ENCODE measurements at places on chromosomes 1 and 21. TPM values are rescaled to one million over a fixed set of nuclear protein-coding genes. Genes with fewer than 3 reads are reported as not detected.

- peaks cover 22% of the 10 kb centered on the region for H3K27me3 ChIP-seq
- DNase-seq = no peak
- H3K27ac ChIP-seq = no peak overlapping the region
Observed at GRCh38 chr1:110125810-110126209, 13.6 kb downstream of the UBL4B start.

- DNase-seq = no peak
- H3K4me1 ChIP-seq = no peaks in the 10 kb centered on the region
- H3K4me3 ChIP-seq = no peak overlapping the region
Observed at GRCh38 chr1:186326009-186326408, 49.0 kb downstream of the TPR start.

- H3K4me3 ChIP-seq = no peak overlapping the region
- no peaks in the 10 kb centered on the region for H3K36me3 ChIP-seq
- H3K27ac ChIP-seq = no peak overlapping the region
- H3K27me3 ChIP-seq = no peaks in the 10 kb centered on the region
Observed at GRCh38 chr1:205270764-205271163, 43.0 kb downstream of the TMCC2 start.

GOLT1A gene
- total RNA-seq = not detected

DNA sequence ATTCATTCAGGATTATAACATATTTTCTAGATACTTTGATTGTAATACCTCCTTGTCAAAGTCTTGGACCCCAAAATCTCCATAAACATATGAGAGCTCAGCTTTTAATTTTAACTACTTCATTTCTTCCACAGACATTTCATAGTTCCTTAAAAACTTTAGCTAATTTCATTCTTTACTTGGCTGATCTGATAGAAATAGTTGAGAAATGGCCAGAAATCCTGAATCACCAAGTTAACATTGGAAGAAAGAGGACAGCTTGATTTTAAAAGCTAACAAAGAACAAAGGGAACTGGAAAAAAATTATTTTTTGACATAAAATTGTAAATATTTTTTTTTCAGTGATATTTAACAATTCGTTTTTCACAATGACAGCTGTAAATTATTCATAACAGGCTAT lies 216.5 kb downstream of the NTNG1 start:
- peaks cover 6% of the 10 kb centered on the region for H3K4me1 ChIP-seq
- peaks cover 3% of the 10 kb centered on the region for H3K36me3 ChIP-seq
- H3K27ac ChIP-seq = no peak overlapping the region
- no peak for DNase-seq
- H3K4me3 ChIP-seq = no peak overlapping the region
- no peaks in the 10 kb centered on the region for H3K27me3 ChIP-seq

VWA1 gene
- total RNA-seq = 146 TPM

DNA sequence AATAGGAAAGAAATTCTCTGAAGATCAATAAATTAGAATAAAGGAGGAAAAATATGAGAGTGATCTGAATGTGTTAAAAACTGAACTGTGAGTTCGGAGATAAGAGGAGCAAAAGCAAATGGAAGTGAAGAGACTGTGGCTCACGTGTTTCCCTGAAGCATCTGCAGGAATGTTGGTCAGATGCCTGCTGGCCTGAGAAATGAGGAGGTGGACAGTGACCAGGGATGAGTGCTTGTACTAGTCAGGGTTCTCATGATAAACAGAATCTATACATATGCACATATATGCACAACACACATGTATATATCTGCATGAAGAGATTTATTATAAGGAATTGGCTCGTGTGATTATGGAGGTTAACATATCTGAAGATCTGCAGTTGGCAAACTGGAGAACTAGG lies 103.4 kb upstream of the TIAM1 start:
- H3K36me3 ChIP-seq = no peaks in the 10 kb centered on the region
- no peak for DNase-seq
- H3K27me3 ChIP-seq = no peaks in the 10 kb centered on the region

DNA sequence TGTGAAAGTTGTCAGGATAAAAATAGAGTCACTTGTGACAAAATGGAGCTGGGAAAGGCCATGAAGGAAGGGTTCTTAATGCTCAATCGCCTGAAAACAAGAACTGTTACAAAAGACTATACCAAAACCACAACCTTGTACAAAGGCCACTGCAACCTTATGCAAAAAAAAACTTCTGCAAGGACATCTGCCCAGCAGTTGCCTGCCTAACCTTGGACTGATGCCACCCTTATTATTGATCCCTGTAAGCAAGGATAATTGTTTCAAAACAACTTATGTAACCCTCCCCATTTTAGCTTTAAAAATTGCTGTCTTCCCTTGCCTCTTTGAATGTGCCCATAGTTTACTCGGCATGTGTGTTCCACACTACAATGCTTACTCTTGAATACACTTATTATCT lies 5.7 kb downstream of the ALG14 start:
- no peaks in the 10 kb centered on the region for H3K4me1 ChIP-seq
- no peak overlapping the region for H3K4me3 ChIP-seq
- no peak for DNase-seq

- no peak overlapping the region for H3K4me3 ChIP-seq
- no peaks in the 10 kb centered on the region for H3K36me3 ChIP-seq
- no peak for DNase-seq
- H3K27ac ChIP-seq = no peak overlapping the region
- H3K27me3 ChIP-seq = no peaks in the 10 kb centered on the region
- H3K4me1 ChIP-seq = no peaks in the 10 kb centered on the region
Observed at GRCh38 chr1:86231076-86231475, 74.5 kb upstream of the COL24A1 start.

HENMT1 gene
- total RNA-seq = 2.4 TPM

DNA sequence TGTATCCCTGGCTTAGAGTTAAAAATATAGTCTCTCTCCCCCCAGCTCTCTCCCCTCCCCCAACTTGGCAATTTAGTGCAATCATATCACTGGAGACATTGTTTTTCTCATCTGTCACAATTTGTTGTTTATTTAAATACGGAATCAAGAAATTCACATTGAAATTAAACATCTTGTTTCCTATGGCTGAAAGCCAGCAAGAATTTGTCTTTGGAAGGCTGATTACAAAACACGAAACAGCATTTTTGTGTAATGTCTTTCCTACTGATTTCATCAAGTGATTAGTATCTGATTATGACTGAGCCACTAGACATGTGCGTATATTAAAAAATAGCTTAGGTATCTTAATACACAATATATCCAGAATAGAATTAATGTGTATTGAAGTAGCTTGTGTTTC lies 119.7 kb downstream of the LYPLAL1 start:
- no peak overlapping the region for H3K27ac ChIP-seq
- no peak overlapping the region for H3K4me3 ChIP-seq
- no peaks in the 10 kb centered on the region for H3K36me3 ChIP-seq
- no peaks in the 10 kb centered on the region for H3K4me1 ChIP-seq

DNA sequence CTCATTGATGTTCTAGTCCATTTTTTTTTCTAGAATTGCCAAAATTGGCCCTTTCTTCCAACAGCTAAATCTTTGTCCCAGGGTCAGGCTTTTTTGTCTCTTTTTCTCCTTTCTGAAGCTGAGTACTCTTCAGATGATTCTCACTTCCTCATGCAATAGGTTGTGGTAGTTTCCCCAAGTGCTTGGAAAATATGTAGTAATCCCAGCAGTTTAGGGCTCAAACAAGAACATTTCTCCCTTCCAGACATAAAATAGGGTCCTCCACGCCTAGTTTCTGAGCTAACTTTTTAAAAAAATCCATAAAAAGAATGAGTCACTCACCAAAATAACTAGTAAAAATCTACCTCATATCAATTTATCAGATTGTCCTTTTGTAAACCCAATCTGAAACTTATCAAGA lies 10.0 kb upstream of the MCOLN3 start:
- no peaks in the 10 kb centered on the region for H3K36me3 ChIP-seq
- no peak for DNase-seq
- H3K27me3 ChIP-seq = no peaks in the 10 kb centered on the region
- H3K4me3 ChIP-seq = no peak overlapping the region

GRCh38 chr1:99269321-99269720 lies 5.0 kb downstream of the PLPPR4 start:
- peaks cover 7% of the 10 kb centered on the region for H3K4me1 ChIP-seq
- H3K27me3 ChIP-seq = no peaks in the 10 kb centered on the region
- H3K36me3 ChIP-seq = no peaks in the 10 kb centered on the region
- DNase-seq = no peak
- no peak overlapping the region for H3K4me3 ChIP-seq

GRCh38 chr1:186904361-186904760 lies 75.6 kb downstream of the PLA2G4A start:
- peaks cover 23% of the 10 kb centered on the region for H3K4me1 ChIP-seq
- no peak overlapping the region for H3K27ac ChIP-seq
- DNase-seq = no peak
- H3K4me3 ChIP-seq = no peak overlapping the region
- H3K36me3 ChIP-seq = no peaks in the 10 kb centered on the region
- H3K27me3 ChIP-seq = no peaks in the 10 kb centered on the region

DNA sequence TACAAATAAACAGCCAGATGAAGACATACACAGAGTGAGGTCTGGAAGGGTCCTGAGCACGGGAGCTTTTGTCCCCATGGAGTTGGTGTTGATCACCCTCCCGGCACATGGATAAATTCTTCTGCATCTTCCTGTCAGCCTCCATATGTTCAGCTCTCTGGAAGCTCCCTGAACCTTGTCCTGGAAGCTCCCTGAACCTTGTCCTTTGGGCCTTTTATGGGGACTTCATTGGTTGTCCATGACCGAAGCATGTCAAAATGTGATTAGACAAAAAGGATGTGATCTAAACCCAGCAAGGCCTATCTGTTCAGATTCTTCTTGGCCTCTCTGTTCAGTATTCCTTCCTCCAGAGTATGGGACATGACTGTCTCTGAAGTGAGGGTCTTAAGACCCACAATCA lies 25.4 kb upstream of the RNF11 start:
- no peaks in the 10 kb centered on the region for H3K4me1 ChIP-seq
- no peak overlapping the region for H3K4me3 ChIP-seq
- H3K27me3 ChIP-seq = no peaks in the 10 kb centered on the region
- no peak for DNase-seq
- no peak overlapping the region for H3K27ac ChIP-seq

DNA sequence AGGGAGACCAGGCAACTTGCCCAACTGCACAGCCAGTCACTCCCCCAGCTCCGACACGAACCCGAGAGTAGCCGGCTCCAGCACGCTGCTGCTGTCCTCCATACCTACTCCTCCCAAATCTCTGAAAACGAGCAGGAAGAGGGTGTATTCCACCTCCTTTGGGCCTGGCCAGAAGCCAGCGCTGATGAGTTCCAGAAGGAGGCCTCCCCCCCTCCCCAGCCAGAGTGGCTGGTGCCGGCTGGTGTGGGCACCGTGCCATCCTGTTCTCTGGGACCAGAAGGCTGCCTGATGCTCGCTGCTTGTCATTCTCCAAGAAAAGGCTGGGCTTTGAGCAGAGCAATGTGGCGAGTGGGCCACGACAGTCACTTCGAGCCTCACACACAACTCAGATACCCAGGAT lies 22.2 kb downstream of the KCNN3 start:
- no peak overlapping the region for H3K4me3 ChIP-seq
- H3K27ac ChIP-seq = no peak overlapping the region
- H3K4me1 ChIP-seq = no peaks in the 10 kb centered on the region
- no peak for DNase-seq

- DNase-seq = no peak
- H3K4me3 ChIP-seq = no peak overlapping the region
- H3K27ac ChIP-seq = no peak overlapping the region
- peaks cover 13% of the 10 kb centered on the region for H3K4me1 ChIP-seq
Observed at GRCh38 chr1:19009126-19009881, 52.8 kb upstream of the IFFO2 start.

KRTAP21-1 gene
- total RNA-seq = not detected

DNA sequence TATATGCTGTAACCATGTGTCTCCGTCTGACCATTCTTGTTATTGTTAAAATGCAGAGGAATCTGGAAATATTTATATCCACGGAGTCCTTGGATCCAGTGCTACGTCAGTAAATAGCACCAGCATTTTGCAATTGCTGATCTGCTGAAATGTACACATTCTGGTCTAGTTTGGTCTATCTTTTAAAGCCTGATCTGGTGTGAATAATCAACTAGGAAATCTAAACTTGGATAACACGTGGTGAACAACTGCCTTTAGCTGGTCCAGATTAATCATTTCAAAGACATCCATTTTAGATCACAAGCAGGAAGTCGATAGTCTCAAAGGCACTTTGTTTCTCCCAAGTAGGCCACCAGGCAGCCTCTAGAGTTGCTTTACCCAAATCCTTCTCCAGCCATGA lies 32.6 kb downstream of the PDPN start:
- H3K27me3 ChIP-seq = no peaks in the 10 kb centered on the region
- no peak overlapping the region for H3K4me3 ChIP-seq
- H3K4me1 ChIP-seq = no peaks in the 10 kb centered on the region
- no peak for DNase-seq
- no peak overlapping the region for H3K27ac ChIP-seq

RBP7 gene
- 41.7 TPM for total RNA-seq

GRCh38 chr21:45502006-45502345 lies 40.3 kb downstream of the SLC19A1 start:
- H3K4me1 ChIP-seq = no peaks in the 10 kb centered on the region
- H3K36me3 ChIP-seq = peaks cover 54% of the 10 kb centered on the region
- no peak overlapping the region for H3K27ac ChIP-seq

GCSAML gene
- not detected for total RNA-seq

ICOSLG gene
- 3.3 TPM for total RNA-seq

THRAP3 gene
- 114 TPM for total RNA-seq

DNA sequence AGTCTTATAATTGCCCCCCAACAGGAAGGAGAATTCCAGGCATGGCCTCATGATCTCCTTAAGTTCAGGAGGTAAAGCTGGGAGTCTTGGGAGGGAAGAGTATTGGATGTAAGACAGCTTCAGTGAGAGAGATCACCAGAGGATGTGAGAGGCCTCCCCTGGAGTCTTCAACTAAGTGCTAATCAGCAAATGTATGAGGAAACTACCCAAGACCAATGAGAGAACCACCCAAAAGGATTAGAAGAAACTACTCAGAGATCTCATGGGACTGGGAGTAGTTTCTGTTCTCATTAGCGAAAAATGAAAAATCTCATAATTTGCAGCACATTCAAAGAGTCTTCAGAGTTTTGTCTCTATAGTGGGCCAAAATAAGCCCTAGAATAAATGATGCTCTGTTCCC lies 36.6 kb upstream of the WNT2B start:
- no peaks in the 10 kb centered on the region for H3K36me3 ChIP-seq
- no peaks in the 10 kb centered on the region for H3K4me1 ChIP-seq
- no peak for DNase-seq
- no peak overlapping the region for H3K4me3 ChIP-seq
- H3K27ac ChIP-seq = no peak overlapping the region

DNA sequence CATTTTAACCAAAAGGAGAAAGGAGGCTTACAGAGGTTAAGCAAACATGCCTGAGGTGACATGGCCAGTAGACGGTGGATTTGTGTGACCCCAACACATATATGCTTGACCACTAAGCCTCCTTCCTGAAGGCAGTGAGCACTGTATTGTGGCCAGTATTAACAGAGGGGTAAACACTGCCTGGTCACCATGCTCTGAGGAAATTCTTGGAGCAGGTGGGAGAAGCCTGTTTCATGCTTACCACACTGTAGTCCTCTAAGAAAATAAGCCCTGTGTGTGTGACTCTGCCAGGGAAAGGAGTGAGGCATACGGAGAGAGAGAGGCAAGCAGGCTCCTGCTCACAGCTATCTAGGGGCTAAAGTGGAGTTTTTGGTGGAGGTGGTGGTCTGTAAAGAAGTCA lies 102.7 kb downstream of the KCND3 start:
- no peak overlapping the region for H3K4me3 ChIP-seq
- no peaks in the 10 kb centered on the region for H3K27me3 ChIP-seq
- no peak overlapping the region for H3K27ac ChIP-seq
- no peak for DNase-seq

GRCh38 chr1:192516776-192517297 lies 58.7 kb upstream of the RGS1 start:
- H3K36me3 ChIP-seq = no peaks in the 10 kb centered on the region
- H3K27me3 ChIP-seq = no peaks in the 10 kb centered on the region
- H3K4me3 ChIP-seq = no peak overlapping the region

LIN9 gene
- 2.1 TPM for total RNA-seq

SYPL2 gene
- total RNA-seq = 1.5 TPM

Measured in tibial nerve (tissue), 4 donors.